ENCODE measurements at places on chromosomes 7 and 10. TPM values are rescaled to one million over a fixed set of nuclear protein-coding genes. Genes with fewer than 3 reads are reported as not detected.
A peak's percentile ranks its signal among the peaks of the same experiment; 100 is the strongest.

Gene NXPH1
- 0.10 TPM for total RNA-seq

DNA sequence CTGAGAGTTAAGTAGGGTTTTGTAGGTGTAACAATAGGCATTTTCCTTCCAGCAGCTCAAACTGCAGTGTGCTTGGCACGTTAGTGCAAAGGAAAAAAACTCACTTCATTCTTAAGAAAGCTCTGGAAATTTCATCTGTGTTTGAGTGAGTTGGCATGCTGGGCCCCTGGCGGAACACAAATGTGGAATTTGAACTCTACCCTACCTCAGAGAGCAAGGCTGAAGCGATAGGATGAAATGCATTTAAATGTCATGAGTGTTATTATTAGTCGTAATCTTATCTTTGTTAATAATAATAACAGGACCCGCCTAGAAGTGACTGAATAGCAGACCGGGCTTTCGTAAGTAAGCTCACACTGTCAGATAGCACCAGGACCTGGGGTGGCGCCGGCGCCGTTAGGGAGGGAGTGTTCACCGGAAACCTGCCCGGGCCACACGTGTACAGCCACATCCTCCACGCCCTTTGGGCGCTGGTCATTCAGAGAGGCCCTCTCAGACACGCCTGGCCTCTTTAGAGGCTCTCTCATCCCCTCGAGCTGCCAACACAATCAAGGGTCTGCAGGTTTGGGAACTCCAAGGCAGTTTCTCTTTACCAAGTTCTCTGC, 63.5 kb downstream of the GRK5 start:
- no peak for DNase-seq

DNA sequence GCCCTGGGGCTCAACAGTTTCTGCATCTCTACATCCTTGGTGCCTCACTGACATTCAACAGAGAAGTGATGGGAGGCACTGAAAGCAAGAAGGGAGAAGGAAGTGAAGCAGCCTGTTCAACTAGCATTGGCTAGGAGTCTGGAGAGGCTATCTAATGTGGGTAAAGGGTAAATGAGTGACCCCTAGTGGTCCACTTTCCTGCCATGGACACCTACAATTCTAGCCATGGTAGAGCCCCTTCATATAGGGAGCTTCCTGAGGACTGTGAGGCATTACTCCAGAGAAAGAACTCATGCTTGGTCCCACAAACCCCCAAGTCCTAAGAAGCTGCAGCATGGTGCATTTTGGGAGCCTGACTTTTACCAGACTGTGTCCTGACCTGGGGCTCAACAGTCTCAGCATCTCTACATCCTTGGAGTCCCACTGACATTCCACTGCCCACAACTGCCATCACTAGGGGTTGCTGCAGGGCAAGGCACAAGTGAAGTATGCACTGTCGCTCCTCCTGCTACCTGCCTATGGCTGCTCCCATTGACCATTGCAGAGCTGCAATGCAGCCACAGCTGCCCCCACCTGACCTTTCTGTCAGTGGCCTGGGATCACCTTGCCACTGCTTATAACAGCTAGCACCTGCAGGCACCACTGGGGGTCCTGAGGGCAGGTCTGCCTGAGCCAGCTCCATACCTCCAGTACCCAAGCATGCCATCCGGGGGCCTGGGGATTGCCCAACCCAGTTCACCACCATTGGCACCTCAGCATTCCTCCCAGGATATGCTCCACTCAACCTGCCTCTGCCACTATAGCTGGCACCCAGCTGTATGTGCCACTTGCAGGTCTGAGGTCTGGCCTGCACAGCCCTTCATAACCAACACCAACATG, 44.1 kb upstream of the CDK6 start:
- DNase-seq = no peak

GRCh38 chr7:33895025-33895804, 10.1 kb upstream of the BMPER start:
- peak; percentile 25 for DNase-seq

DNA sequence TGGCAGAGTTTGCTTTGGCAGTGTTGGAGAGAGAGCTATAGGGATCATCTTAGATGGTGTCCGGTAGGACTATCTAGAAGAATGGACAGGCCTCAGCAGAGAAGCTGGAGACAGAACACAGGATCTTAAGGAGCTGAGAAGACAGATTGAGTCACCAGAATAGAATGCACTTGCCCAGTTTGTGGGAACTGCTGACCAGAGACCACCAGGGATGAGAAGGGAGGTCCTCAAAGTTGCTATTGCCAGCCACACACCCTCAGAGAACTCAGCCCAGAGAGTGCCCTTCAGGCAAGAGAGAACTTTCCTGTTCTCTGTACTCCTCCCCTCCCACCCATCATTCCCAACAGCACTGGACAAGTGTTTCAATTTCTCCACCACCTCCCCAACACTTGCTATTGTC, 25.3 kb upstream of the GALNT11 start:
- no peak for DNase-seq

DNA sequence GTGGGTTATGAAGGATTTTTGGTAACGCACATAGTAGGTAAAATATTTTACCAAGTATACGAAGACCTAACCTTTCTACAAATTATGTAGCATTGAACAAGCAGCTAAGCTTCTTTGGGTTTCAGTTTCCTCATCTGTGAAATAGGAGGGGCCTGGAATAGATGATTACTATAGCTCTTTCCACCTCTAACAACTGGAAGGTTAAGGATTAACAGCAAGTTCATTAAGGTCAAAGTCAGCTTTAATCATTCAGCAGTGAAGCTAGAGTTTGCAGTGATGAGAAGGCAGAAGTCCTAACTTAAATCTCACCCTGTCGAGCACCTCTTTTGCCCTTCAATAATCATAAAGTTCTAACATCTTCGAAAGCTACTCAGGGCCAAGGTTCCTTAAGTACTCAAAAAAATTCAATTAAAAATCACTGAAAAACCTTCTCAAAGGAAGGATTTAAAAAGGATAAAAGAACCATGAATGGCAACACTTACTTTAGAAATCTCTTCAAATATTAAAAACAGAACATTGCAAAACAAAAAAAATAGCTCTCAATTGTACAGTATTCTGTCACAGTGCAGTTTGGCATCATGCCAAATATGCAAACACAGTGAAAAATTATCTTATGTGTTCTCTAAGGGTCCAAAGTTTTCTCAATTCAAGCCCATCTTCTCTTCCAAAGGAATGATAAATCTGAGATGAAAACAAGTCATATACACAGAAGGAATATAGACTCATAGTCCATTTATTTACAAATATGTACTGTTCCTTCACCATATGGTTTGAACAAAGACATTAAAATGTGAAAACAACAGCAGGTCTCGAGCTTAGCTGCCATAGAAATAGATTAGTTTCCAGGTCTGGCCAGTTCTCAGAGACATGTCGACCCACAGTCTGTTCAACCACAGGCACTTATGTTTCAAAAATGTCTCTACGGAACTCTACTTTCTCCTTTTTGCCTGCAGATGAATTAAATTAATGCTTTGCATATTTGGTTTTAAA, 152.0 kb upstream of the SLC13A1 start:
- no peak for DNase-seq

DNA sequence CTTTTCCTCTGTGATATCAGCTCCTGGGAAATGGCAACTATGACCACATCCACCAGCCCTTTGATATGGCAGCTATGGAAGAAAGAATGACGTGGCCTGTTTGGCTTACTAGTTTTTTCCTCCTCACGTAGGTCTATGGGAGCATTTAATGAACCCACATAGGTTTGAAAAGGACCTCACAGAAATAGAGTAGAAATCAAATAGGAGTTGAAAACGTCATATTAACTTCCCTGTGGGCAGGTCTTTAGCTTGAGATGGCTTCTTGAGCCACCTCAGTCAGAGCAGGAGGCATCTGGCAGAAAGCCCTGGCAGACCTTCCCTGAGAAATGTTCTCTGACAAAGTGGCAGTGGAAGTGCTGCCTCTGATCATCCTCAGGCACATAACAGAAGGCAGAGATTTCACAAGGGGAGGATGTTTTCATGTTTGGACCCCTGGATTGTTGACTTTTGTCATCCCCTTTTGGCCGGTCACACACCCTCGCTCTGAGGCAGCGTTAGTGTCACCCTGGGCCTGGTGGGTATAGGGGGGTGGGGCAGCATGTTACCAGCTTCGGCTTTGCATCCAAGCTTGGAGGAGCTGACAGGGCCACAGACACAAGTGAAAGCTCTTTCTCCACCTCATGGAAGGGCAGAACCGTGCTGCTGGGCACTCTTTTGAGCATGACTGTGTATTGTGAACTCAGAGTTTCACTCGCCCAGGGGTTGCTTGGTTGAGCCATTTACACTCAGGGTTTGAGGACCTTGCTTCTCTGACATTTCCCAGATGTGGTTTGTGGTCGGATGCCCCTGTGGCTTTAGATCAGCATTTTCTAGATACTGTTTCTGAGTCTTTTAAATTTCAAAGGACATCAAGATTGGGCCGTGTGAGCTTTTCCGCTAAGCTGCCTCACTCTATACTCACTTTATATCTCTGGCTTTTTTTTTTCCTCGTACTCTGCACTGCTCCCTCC, 184.2 kb downstream of the STK31 start:
- DNase-seq = no peak

Gene FOXI2
- total RNA-seq = 0.20 TPM

DNA sequence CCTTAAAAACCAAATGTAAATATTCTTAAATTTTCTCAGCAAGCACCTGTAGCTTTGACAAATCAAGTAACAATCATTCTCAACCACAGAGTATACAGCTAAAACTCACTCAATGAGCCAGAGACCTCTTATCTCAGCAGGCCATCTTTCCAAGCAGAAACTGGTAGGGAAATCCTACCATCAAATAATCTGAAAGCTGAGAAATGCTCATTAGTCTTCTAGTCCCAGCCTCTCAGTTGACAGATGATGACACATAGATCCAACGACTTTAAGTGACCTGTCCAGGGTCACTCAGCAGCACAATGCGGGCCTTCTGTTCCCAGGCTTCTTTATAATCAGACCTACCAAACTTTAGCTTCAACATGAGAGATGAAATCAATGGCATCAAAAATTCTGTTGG, 184.6 kb downstream of the SGMS1 start:
- no peak for DNase-seq

DNA sequence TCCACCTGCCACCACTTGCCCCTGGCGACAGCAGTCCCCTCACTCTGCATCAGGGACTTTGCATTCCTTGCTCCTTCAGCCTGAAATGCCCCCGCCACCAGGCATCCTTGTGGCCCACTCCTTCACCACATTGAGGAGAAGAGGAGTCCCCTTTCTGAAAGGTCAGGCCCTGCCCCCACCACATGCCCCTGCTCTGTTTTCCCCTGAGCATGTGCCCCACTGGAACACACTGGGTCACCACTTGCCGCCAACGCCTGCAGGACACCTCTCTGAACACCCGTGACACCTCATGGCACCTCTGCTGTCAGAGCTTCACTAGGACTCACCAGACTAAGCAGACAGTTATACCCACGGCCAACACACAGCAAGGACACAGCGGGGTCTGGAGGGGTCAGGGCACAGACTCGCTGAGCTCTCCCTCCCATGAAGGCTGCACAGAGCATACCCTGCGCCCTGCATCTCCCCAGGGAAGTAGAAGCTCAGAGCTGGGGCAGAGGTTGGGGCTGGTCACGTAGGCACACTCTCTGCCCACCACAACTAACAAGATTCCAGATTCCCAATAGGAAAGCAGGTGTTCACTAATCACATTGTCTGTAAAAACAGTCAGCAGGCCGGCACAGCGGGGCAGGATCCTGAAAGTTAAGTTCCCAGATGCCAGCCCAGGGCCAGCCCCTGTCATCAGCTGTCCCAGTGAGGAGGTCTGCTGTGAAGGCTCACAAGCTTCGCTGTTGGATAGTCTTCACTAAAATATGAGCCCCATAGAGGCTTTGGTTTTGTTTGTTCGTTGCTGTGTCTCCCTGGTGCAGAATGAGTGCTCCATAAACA, 5.8 kb upstream of the AOC1 start:
- no peak for DNase-seq

- no peak for DNase-seq
These were observed 39.0 kb upstream of the TECTB start for GRCh38 chr10:112244197-112244596.

- no peak for DNase-seq
These were observed 24.0 kb upstream of the EEPD1 start for GRCh38 chr7:36129048-36129534.
